Lung (tissue), 17 donors: ENCODE measurements at places on chromosomes 4 and X. TPM values are rescaled to one million over a fixed set of nuclear protein-coding genes. Genes with fewer than 3 reads are reported as not detected.

- DNase-seq = no peak
- no peak overlapping the region for H3K27ac ChIP-seq
- no peak overlapping the region for H3K4me3 ChIP-seq
- H3K27me3 ChIP-seq = no peaks in the 10 kb centered on the region
Observed at GRCh38 chr4:43682551-43682950, 766.1 kb downstream of the KCTD8 start.

The LRCH2 gene
- total RNA-seq = 3.6 TPM

DNA sequence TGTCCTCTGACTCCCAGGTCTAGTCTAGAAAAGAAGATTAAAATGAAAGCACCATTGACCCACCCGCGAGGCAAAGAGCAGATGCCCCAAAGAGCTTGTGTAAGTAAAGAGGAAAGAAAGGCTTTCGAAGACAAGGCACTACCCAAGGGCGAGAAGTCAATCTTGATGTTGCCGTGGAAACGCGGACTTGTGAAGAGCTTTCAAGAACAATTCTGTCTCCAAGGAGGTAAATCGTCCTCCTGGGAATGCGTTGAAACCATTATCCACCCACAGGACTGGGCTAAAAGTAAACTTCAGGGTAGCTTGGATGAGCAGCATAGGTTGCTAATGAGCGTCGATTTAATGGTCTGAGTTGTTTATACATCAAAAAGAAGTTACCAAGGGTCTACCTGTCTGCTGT, 189.3 kb downstream of the DHRSX start:
- H3K4me3 ChIP-seq = no peak overlapping the region
- no peaks in the 10 kb centered on the region for H3K4me1 ChIP-seq
- H3K36me3 ChIP-seq = peaks cover 1% of the 10 kb centered on the region

The TMEM187 gene
- total RNA-seq = 11.4 TPM

DNA sequence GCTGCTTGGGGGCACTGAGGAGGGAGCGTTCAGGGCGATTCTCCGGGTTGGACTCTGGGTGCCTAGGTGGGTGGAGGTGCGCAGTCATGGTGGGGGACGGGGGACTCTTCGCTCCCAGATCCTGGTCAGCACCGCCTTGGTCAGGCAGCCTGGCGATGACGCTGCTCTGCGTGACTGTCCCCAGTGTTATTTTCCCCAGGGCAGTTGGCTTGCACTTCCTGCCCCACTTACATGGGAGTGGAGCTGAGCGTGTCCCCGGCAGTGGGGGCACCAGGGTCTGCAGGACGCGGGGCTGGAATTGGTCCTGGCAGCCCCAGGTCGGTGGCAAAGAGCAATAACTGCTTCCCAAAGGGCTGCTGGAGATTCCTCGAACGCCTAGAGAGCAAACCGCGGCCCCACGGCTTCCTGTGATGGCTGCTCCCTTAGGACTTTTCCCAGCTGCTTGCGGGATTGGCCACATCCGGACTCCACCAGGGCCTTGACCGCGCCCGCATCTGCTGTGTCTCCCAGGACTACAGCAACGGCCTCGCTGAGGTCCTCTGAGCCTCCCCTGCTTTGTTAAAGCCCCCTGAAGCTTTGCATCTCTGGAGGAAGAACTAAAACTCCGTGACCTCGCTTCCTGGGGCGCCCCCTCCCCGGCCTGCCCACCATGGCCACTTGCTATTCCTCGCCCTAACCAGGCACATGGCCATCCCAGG, 35.3 kb upstream of the GPR78 start:
- H3K4me1 ChIP-seq = no peaks in the 10 kb centered on the region
- no peaks in the 10 kb centered on the region for H3K27me3 ChIP-seq
- no peak overlapping the region for H3K27ac ChIP-seq
- H3K36me3 ChIP-seq = no peaks in the 10 kb centered on the region
- peak; percentile 10 for DNase-seq

DNA sequence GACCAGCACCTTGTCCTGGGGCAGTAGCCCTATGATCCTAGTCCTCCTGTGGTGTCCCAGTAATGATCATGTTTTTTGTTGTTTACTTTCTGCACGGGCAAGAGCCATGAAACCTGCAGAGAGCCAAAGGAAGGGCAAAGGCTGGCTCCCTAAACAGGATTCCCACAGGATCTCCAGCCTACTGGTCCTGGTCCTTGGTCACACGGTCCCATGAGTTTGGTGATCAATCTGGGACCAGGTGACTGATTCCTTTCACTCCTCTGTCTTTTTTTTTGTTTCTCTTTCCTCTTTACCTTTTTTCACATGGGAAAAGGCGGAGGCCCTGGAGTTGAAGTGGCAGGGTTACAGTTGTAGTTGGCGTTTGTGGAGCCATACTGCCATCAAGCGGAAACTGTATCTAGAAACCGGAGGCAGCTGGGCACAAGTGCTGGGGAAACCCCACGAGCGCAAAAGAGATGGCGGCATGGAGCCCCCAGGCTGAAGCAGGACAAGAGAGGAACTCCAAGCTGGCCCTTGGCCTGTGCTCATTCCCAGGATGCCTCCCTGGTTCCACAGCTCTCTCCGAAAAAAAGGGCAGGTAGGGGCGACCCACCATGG, 34.6 kb downstream of the NBDY start:
- peak overlapping the region; percentile 80 for H3K27ac ChIP-seq
- H3K4me3 ChIP-seq = peak overlapping the region; percentile 52
- H3K36me3 ChIP-seq = no peaks in the 10 kb centered on the region
- peaks cover 20% of the 10 kb centered on the region for H3K4me1 ChIP-seq
- no peaks in the 10 kb centered on the region for H3K27me3 ChIP-seq

DNA sequence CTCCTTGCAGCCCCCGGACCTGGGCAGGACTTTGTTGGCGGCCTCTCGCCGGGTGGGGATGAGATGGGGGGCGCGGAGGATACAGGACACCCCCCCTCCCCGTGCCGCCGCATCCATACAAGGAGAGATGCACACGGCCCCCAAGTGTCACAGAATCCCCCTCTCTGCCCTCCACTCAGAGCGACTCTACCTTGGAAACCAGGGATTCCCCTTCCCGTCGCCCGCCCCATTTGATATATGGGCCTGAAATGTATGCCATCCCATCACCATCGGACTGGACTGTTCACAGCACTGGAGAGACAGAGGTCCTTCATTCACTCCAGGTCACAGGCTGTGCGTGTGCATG, 426 bp downstream of the PORCN start:
- H3K36me3 ChIP-seq = no peaks in the 10 kb centered on the region
- no peaks in the 10 kb centered on the region for H3K4me1 ChIP-seq
- no peaks in the 10 kb centered on the region for H3K27me3 ChIP-seq
- no peak for DNase-seq
- H3K4me3 ChIP-seq = peak overlapping the region; percentile 76
- peak overlapping the region; percentile 86 for H3K27ac ChIP-seq

GRCh38 chrX:64186974-64187761, 18.3 kb downstream of the AMER1 start:
- DNase-seq = no peak
- no peak overlapping the region for H3K4me3 ChIP-seq
- no peak overlapping the region for H3K27ac ChIP-seq
- H3K4me1 ChIP-seq = no peaks in the 10 kb centered on the region
- H3K27me3 ChIP-seq = no peaks in the 10 kb centered on the region

DNA sequence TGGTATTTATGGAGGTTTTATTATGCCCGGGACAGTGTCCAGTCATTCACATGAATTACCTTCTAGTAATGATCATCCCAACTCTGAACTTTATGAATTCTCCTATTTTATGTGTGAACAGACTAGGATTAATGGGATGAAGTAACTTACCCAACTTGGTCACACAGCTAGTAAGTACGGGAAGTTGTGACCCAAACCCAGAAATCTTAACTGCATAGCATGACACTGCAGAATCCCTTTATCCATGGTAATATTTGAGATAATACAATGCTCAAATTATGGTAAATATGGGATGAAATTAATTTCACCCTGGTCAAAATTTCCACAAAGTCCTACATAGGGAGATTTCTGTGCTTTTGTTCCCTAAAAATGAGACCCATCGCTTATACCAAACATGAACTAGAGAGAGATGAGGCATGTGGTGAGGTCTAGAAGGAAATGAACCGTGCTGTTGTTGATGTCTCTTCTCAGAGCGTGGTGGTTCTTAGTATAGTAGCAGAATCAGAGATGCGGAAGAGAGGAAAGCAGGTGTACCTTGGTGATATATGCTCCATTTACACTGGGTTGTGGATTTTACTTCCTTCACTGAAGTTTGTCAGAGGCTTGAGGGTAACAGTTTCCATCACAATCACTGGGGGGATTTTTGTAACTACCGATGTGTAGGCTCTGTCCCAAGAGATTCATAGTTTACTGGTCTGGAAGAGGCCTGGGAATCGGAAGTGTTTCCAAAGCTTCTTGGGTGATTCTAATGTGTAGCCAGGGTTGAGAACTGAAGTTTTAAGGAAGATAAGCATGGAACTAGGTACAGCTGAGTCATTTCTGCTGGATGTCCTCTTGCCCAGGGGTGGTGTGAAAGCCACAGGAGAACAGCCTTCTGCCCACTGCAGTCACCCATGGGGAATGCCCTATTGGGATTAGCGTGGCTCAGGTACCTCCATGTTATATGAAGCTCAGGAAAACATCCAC, 30.2 kb upstream of the FAM9C start:
- no peak overlapping the region for H3K4me3 ChIP-seq
- no peaks in the 10 kb centered on the region for H3K36me3 ChIP-seq
- DNase-seq = no peak
- peaks cover 5% of the 10 kb centered on the region for H3K27me3 ChIP-seq
- no peaks in the 10 kb centered on the region for H3K4me1 ChIP-seq

GRCh38 chr4:22444813-22445212, 71.1 kb downstream of the ADGRA3 start:
- H3K36me3 ChIP-seq = no peaks in the 10 kb centered on the region
- DNase-seq = no peak
- H3K27ac ChIP-seq = no peak overlapping the region
- no peak overlapping the region for H3K4me3 ChIP-seq
- no peaks in the 10 kb centered on the region for H3K4me1 ChIP-seq
- H3K27me3 ChIP-seq = no peaks in the 10 kb centered on the region

GRCh38 chr4:11615601-11616000, 186.9 kb upstream of the HS3ST1 start:
- no peaks in the 10 kb centered on the region for H3K4me1 ChIP-seq

The ENPP6 gene
- total RNA-seq = 0.37 TPM

DNA sequence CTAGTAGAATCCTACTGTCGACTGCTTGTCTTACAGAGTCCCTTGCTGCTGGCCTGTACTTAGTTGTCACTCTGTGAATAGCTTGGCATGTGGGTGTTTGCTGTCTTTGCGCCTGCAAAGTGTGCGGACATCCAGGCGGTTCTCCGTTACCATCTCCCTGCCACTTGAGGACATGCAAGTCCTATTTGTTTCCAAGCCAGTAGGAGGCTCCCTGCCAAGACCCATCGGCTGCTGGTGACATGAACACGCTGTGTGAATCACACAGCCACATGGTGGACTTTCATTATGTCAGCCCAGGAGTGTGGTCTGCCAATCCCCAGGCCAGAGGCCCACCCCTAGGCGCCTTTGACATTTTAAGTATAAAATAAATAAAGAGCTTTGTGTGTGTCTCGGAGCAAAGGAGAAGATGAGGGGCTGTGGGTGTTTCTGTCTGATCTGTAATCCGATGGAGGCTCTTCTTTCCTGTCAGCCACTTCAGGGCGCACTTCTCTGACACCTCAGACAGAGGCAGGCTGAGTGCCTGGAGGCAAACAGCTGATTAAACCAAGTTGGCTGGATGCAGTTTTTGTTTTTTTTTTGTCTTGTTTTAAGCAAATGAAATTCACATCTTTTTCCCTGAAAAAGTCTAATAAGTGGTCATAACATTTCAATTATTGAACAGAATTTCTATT, 51.5 kb downstream of the ALPK1 start:
- H3K36me3 ChIP-seq = no peaks in the 10 kb centered on the region
- peak overlapping the region; percentile 77 for H3K27ac ChIP-seq
- peaks cover 45% of the 10 kb centered on the region for H3K4me1 ChIP-seq
- H3K4me3 ChIP-seq = no peak overlapping the region

The XAGE2 gene
- total RNA-seq = 1.0 TPM

DNA sequence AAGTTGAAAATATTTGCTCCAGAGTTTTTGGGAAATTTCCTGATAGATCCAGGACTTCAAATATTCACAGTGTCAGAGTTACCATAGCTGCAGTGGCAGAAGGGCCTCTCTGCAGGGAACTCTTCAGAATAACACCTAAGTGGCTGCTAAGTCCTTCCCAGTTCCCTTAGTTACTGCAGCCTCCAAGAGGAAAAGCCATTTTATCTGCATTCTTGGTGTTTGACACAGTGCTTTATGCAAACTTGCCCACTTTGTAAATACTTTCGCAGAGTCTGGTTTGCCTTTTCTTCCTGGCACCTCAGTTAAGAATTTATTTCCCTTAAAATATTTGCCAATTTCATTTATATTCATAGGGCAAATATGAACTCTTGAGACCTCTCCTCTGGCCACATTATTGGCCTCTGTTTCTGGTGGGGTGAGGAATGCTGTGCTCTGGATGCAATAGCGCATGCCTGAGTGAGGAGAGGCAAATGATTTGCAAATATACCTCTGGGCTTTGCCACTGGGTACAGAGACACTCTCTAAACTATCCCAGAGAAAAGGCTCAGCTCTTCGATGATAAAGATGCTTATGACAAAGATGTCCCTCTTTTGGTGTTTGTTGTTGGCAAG, 566.3 kb upstream of the NR3C2 start:
- H3K4me3 ChIP-seq = no peak overlapping the region
- H3K27me3 ChIP-seq = no peaks in the 10 kb centered on the region
- no peaks in the 10 kb centered on the region for H3K4me1 ChIP-seq
- H3K27ac ChIP-seq = no peak overlapping the region
- H3K36me3 ChIP-seq = no peaks in the 10 kb centered on the region

The ASB5 gene
- 0.31 TPM for total RNA-seq

The DMP1 gene
- not detected for total RNA-seq

DNA sequence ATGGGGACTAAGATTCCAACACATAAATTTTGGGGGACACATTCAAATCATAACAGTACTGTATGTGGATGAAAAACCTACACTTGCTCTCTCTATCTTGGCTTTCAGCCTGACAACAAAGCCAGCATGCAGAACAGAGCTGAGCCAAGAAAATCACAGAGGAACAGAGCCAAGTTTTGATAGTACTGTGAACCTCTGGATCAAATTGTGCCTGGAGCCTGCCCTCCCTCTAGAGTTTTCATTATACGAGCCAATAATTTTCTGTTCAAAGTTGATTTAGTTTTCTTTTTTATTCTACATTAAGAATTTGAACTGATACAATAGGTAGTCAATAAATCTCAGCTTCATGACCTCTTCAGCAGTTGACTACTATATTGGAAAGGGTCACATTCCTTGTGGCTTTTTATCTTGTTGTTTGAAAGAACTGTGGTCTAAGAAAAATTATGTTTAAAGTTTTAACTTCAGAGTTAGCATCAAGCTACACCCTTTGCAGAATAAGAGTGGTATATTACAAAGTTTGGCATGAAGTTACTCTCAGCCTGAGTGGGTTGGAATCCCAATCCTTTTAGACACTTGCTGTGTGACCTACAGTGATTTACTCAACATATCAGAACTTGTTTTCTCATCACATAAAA, 31.1 kb downstream of the GRID2 start:
- H3K4me1 ChIP-seq = peaks cover 24% of the 10 kb centered on the region
- peak; percentile 73 for DNase-seq
- H3K27me3 ChIP-seq = no peaks in the 10 kb centered on the region
- no peaks in the 10 kb centered on the region for H3K36me3 ChIP-seq
- H3K4me3 ChIP-seq = no peak overlapping the region
